GM23248 (cell line): ENCODE measurements at places on chromosomes 16 and 17. TPM values are rescaled to one million over a fixed set of nuclear protein-coding genes. Genes with fewer than 3 reads are reported as not detected.

The SLC25A11 gene
- polyA plus RNA-seq: 71.4 and 73.2 TPM in 2 replicates

- H3K4me1 ChIP-seq: peaks cover 16% of the 10 kb centered on the region; the same call in 1 of the 2 replicates
- DNase-seq: peak; percentile 93
- peak overlapping the region; percentile 33; the same call in 1 of the 2 replicates for H3K4me3 ChIP-seq
- no peaks in the 10 kb centered on the region for H3K36me3 ChIP-seq
- H3K27ac ChIP-seq: peak overlapping the region; percentile 80
Measured at GRCh38 chr17:83122834-83123233, 43.4 kb downstream of the METRNL start.

GRCh38 chr17:79231766-79232287, 157.2 kb downstream of the ENGASE start:
- DNase-seq: peak; percentile 16
- H3K27me3 ChIP-seq: no peaks in the 10 kb centered on the region; the same call in none of the 2 replicates
- H3K27ac ChIP-seq: no peak overlapping the region
- no peaks in the 10 kb centered on the region for H3K4me1 ChIP-seq
- no peaks in the 10 kb centered on the region for H3K36me3 ChIP-seq

DNA sequence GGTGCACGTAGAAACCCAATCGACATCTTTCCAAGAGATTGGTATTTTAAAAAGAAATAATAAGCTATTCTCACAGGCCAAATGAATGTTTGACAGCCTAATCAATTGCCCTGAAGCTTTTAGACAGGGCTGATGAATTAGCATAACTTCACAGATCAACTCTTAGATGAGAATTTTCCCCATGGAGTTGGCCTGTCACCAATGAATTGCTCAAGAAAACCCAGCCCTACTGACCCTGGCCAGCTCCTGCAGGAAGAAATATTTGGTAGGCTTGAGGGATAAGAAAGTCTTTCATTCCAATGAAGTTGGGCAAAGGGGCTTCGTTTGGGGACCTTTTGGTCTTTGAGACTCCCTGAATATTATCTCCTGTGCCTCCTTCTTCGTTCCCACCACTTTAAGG, 23.4 kb upstream of the SEC14L1 start:
- peaks cover 18% of the 10 kb centered on the region for H3K4me1 ChIP-seq
- no peaks in the 10 kb centered on the region for H3K36me3 ChIP-seq
- no peak overlapping the region for H3K4me3 ChIP-seq
- DNase-seq: peak; percentile 42

The ADGRG3 gene
- polyA plus RNA-seq: not detected in 2 replicates

DNA sequence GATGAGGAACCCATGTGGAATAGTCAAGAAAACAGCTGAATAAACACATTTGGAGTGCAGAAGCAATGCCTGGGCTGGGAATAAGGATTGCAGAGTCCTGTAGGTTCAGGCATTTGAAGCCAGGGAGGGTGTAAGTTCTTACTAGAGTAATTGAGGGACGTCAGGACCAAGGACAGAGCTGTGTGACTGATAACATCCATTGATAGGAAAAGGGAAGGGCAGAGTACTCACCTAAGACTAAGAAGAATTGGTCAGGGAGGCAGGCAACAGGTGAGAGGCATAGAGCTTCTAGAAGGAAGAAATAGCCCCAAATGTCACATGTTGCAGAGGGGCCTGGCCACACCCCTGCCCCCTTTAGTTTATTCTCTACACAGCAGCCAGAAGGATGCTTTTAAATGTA, 79.8 kb upstream of the TMEM132E start:
- no peaks in the 10 kb centered on the region for H3K36me3 ChIP-seq
- no peak overlapping the region for H3K27ac ChIP-seq
- DNase-seq: peak; percentile 40
- H3K4me1 ChIP-seq: no peaks in the 10 kb centered on the region

DNA sequence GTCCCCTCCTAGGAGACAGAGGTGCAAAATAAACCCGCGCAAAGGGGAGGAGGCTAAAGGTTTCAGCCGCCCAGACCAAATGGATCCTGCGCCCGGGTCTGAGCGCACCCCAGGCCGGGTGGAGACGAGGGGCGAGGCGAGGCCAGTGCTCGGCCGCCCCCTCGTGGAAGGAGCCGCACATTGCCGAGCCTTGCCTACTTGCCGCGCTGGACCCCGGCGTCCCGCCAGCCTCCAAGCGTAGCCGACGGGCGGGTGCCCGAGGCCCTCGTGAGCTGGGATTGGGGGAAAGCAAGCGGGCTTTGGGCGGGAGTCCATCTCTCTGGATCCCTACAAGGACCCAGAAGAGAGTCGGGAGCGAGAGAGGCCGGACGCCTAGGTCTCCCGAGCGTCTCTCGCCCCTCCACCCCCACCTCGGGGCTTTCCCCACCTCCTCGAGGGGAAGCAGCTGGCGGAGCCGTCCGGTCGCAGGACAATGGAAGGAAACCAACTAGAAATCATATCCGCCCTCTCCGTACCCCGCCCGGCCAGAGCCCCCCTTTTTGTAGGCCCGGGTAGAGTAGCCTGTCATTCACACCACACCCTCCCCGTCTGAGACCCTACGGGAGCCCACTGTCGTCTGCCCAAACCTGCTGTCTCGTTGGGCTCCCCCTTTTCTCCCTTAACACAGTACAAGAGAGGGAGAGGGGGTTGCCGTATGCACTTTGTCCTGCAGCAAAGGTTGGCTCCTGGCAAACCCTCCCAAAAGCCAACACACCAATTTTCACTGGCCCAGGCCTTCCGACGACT, 664 bp upstream of the BCL6B start:
- DNase-seq: peak; percentile 87
- peak overlapping the region; percentile 61 for H3K4me3 ChIP-seq
- no peaks in the 10 kb centered on the region for H3K36me3 ChIP-seq
- H3K27me3 ChIP-seq: no peaks in the 10 kb centered on the region
- H3K4me1 ChIP-seq: peaks cover 23% of the 10 kb centered on the region; the same call in 1 of the 2 replicates
- no peak overlapping the region for H3K27ac ChIP-seq

The CD300E gene
- polyA plus RNA-seq: not detected in 2 replicates

GRCh38 chr17:50055426-50056216, at the start of gene ITGA3:
ITGA3 (plus strand) TSS chr17:50056110; CDS start chr17:50056440, 330 bp downstream.
- no peaks in the 10 kb centered on the region for H3K27me3 ChIP-seq
- peak within 1 kb of the TSS; percentile 83 for H3K4me3 ChIP-seq
- peak within 1 kb of the TSS; percentile 97 for H3K27ac ChIP-seq

The PRSS21 gene
- polyA plus RNA-seq: not detected in 2 replicates

GRCh38 chr17:39744836-39745215, 7.1 kb downstream of the GRB7 start:
- no peaks in the 10 kb centered on the region; the same call in 1 of the 2 replicates for H3K27me3 ChIP-seq
- no peak overlapping the region for H3K27ac ChIP-seq
- H3K4me1 ChIP-seq: peaks cover 14% of the 10 kb centered on the region
- no peak overlapping the region for H3K4me3 ChIP-seq

GRCh38 chr16:84138824-84139627, 6.0 kb downstream of the HSDL1 start:
- H3K4me3 ChIP-seq: peak overlapping the region; percentile 44
- no peaks in the 10 kb centered on the region for H3K36me3 ChIP-seq
- no peaks in the 10 kb centered on the region for H3K27me3 ChIP-seq
- H3K4me1 ChIP-seq: peaks cover 13% of the 10 kb centered on the region
